Right atrium auricular region (tissue), 2 donors: ENCODE measurements at places on chromosomes 12 and 14. TPM values are rescaled to one million over a fixed set of nuclear protein-coding genes. Genes with fewer than 3 reads are reported as not detected.

LRP6 gene
- 21.3 TPM for total RNA-seq

OR10G2 gene
- total RNA-seq = not detected

JPH4 gene
- total RNA-seq = 0.39 TPM

DNA sequence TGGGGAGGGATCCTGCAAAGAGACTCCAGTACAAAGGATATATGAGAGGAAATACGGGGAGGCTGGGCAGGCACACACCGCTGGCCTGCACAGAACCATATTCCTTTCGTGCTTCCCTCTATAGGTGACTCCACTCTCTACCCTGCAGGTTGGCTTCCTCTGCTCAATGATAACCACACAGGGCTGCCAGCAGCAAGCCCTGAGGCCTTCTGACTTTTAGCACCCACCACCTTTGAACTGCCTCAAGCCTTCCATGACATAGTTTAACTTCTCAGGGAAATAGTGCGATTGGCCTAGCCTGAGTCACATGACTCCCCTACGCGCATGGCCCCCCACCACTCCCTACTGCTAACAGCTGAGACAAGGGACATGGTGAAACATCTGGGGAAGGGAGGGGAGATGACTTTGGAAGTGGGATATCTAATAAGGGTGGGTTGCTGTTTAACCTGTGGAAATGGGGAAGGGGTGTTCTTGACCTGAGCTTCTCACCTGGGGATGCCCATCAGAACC lies 3.0 kb upstream of the FOXN3 start:
- DNase-seq = no peak

- DNase-seq = no peak
These were observed 524.8 kb downstream of the SOX5 start for GRCh38 chr12:23424685-23425084.

- DNase-seq = no peak
These were observed 16.2 kb downstream of the KIF21A start for GRCh38 chr12:39426636-39427240.

DNA sequence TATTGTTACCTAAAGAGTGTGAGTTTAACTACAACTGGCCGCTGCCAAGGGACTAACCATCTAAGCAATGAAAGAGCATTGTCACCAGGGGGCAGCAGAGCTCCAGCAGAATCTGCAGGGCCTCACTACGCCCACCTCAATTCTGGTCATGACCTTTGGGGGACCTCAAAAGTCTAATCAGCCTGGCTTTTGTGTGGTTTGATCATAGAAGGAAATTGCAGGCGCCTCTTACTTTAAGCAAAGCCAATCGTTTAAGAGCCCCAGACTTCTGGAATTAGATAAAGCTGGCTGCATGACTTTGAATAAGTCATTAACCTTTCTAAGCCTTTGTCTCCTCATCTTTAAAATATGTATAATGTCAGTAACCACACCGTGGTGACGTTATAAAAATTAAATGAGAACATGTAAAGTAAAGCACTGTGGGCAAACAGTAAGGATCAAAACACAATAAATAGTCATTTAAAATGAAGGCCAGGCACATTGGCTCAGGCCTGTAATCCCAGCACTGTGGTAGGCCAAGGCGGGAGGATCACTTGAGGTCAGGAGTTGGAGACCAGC lies 58.6 kb downstream of the TBX3 start:
- no peak for DNase-seq

GRCh38 chr12:2354151-2354991 lies 301.6 kb downstream of the CACNA1C start:
- DNase-seq = no peak

DNA sequence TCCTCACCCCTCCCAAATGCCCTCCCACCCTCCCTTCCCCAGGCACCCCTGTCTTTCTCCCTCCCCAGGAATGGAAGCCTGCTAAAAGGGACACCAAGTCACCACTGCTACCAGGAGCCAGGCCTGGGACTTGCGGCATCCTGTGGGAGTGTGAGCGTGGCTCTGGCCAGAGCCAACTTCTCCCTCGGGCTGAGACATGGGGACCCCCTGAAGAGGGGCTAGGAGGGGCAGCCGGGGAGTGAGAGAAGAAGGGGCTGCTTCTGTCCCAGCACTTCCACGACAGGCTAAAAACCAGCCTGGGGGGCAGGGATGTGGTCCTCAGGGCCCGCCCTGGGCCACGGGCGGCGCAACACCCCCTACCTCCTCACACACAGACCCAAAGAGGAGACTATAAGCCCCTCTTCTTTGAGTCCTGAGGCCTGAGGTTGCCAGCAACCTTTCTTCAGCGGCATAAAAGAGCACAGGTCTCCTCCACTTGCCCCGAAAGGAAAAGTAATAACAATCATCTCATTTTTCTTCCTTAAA lies 278.9 kb downstream of the DPF3 start:
- no peak for DNase-seq
